ENCODE measurements at places on chromosomes 13 and 19.

DNA sequence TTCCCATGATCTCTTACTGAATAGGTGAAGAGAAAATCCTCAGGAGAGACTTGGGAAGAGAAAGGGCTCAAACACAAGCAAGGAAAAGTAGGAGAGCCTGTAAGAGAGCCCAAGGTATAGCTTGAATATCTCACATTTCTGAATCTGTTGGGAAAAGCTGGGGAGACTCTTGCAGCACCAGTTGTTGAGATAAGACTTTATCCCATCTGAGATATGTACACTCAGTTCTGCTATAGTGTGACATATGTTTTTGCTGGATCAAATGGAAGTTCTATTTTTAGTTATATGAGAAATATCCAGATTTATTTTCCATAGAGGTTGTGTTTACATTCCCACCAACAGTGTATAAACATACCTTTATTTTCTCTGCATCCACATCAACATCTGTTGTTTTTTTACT lies 246.1 kb downstream of the NDFIP2 start:
- no peak for DNase-seq

DNA sequence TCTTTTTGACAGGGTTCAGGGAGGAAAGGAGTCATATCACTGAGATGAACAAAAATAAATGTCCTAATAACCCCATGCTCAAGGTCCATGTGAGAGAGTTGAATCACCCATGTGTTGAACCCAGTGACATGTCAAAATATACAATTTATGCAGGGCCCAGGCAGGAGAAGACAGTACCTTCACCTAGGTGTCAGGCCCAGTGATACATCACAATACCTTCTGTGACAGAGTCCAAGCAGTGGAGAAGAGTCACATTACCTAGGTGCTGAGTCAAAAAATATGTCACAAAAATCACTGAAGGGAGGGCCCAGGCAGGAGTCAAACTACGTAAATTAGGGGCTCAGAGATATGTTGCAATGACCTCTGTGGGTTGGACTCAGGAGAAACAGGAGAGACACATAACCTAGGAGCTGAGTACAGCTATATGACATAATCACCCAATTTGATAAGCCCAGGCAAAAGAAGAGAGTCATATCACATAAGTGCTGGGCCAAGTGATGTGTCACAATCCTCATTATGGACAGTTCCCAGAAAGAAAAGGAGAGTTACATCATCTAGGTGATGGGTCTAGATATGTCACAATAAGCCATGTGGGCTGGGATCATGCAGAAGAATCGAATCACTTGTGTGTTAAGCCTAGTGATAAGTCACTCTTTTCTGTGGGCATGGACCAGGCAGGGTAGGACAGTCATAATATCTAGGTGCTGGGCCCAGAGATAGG lies 13.8 kb upstream of the ZNF724 start:
- DNase-seq: no peak

- DNase-seq: no peak
These were observed 59.0 kb downstream of the DGKH start for GRCh38 chr13:42107421-42107820.

GRCh38 chr19:55246462-55247451 lies 12.1 kb downstream of the PPP6R1 start:
- no peak for DNase-seq

DNA sequence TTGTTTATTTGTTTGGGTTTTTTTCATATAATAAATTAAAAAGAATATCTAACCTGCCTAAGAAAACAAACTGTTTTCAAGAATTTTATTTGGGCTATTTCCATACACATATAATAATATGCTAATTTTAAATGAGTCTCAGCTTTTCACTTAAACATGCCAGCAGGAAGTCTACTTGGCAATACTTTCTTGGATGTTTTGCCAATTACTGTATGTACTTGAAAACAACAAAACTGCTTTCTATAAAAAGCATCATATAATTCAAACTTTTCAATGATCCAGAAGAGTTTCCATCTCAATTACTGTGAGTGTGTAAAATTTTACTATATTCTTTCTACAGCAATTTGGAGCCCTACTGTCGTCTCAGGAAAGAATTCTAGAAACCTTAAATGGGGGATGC lies 961.2 kb downstream of the PCDH17 start:
- DNase-seq: no peak

- DNase-seq: no peak
These were observed 44.0 kb downstream of the BRD4 start for GRCh38 chr19:15288146-15288963.

GRCh38 chr13:24276861-24277260 lies 32.5 kb upstream of the C1QTNF9 start:
- DNase-seq: no peak

- no peak for DNase-seq
These were observed 5.6 kb upstream of the LRRC63 start for GRCh38 chr13:46206143-46206542.

GRCh38 chr19:53982611-53983010 lies 8.8 kb upstream of the CACNG6 start:
- no peak for DNase-seq

DNA sequence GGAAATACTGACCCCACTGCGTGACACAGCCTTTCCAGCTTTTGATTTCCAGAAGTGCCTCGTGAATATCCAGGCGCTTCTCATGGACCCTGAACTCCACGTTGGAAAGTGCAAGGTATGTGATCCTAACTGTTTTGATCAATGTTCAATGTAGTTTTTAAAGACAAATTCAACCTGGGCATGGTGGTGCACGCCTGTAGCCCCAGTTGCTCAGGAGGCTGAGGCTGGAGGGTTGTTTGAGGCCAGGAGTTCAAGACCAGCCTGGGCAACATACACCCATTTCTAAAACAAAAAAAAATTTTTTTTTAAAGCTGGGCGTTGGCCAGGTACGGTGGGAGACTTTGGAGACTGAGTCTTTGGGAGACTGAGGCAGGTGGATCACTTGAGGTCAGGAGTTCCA lies 31.3 kb downstream of the CATSPERD start:
- DNase-seq: no peak

- DNase-seq: no peak
These were observed 536.0 kb downstream of the KLF12 start for GRCh38 chr13:73598020-73598712.

- DNase-seq: no peak
These were observed 222.2 kb upstream of the SERP2 start for GRCh38 chr13:44151474-44151873.

GRCh38 chr13:99751517-99752199 lies 219.9 kb downstream of the ZIC5 start:
- no peak for DNase-seq

DNA sequence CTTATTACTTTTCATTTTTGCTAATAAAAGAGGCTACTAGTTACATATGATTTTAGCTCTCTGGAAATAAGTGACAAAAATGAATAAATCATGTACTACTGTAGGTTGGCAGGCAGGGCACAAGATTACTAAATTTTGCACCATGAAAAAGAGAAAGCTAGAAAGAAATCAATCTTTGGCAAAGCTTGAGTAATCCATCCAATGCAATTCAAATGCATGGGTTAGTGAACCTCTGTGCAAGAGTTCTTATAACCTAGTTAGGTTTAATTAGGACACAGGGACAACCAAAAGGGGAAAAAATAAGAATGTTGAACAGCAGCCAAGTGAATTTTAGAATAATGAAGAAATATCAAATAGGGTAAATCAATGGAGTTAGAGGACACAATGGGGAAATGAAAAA lies 305.5 kb downstream of the DCT start:
- DNase-seq: no peak

DNA sequence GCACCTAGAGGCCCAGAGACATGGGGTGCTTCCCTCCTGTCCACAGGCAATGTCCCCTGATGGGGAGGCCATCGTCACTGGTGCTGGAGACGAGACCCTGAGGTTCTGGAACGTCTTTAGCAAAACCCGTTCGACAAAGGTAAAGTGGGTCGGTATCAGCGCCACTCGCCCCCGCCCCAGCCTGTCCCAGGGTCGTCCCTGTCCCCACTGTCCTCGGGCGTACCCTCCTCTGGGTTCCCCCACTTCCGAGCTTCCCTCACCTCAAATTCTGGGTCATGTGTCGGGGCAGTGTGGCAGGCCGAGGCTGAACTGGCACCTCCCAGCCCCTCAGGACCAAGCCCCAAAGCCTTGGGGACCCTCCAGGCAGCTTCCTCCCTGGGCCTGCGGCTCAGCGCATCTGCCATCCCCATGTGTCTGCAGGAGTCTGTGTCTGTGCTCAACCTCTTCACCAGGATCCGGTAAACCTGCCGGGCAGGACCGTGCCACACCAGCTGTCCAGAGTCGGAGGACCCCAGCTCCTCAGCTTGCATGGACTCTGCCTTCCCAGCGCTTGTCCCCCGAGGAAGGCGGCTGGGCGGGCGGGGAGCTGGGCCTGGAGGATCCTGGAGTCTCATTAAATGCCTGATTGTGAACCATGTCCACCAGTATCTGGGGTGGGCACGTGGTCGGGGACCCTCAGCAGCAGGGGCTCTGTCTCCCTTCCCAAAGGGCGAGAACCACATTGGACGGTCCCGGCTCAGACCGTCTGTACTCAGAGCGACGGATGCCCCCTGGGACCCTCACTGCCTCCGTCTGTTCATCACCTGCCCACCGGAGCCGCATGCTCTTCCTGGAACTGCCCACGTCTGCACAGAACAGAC lies 4.4 kb upstream of the TEKTIP1 start:
- no peak for DNase-seq

- DNase-seq: no peak
These were observed 59.5 kb upstream of the ADGRL1 start for GRCh38 chr19:14265290-14266036.

DNA sequence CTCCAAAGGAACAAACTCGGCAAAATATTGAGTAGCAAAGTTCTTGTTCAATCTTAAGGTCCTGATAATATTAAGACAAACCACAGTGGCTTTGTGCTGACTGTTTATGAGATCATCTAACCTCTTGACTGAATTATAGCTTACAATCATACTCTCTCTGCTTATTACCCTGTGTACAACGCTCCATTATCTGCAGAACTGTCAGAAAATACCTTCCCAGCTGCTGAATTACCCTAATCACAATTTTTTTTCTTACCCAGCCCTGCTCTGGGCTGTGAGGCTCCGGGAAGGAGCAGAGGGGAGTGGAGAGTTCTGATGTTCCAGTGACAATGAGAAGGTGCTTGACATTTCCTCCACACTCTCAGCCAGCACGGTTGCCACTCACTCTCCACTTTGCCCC lies 64.8 kb downstream of the DCT start:
- DNase-seq: no peak

DNA sequence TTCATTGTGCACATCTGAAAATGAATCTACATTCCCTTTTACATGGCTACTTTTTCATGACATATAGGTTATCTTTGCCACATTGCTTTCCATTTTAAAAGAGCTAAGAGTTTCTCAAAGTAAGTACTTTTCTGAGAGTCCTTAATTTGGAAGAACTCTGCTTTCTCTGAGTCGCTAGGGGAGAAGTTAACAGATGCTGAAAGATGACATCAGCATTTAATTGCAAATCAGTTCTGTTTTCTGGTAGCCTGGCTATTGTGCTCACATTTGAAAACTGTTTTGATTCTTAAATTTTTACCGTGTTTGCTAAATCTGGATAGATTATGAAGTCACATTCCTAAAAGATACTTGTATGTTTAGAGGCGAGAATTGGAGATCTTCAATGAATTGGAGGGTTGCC lies 107.7 kb upstream of the C1QTNF9B start:
- no peak for DNase-seq
